CD4-positive, alpha-beta T cell treated with Interleukin-1 beta for 1 hour (primary cell): ENCODE measurements at places on chromosomes 2 and 18.

DNA sequence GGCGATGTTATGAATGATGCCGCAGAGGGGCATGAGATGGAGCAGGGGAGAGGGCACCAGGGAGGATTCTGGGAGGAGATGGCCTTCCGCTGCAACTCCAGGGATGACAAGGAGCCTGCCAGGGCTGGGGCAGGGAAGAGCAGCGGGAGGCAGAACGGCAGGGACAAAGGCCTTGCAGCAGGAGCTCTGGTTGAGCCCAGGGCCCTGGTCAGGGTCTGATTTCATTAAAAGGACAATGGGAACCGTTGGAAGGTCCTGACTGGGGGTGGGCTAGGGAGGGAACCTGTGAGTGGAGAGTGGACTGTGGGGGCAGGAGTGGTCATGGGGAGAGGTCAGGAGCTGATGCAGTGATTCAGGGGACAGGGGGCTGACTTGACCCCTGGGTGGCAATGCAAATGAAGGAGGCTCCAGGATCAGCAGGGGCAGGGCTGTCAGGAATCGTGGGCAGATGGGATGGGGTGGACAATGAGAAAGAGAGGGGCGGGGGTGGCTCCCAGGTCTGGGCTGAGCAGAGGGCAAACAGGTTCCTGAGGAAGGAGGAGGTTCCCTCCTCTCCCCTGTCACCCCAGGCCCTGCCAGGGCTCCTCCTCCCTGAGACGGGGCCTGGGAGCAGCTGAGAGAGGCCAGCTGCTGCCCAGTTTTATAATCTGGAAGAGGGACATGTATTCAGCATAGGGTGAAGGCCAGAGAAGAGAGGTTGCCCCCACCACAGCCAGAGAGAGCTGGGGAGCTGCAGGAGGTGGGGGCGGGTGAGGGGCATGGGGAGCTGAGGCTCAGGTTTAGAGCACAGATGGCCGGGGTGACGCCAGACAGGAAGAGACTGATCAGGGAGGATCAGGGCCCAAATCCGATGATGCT lies 7.3 kb upstream of the DUSP2 start:
- no peak for DNase-seq

GRCh38 chr2:64196963-64197362 lies 52.7 kb upstream of the PELI1 start:
- DNase-seq = no peak

DNA sequence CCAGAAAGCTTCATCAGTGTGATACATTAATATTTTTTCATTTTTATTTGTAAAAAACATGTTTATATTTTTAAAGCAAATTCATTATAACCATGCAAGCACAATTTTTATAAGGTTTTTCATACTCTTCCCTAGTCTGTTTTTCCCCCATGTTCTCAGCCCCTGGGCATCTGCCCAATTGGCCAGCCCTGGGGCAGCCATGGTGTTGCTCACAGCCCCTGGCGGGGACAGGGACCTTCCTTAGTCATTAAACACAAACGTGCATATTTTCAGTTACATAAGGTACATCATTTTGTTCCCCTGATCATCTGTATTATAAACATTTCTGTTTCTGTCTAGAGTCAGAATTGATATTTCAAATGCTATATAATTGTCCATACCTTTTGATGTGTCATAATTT lies 150.0 kb downstream of the ESCO1 start:
- DNase-seq = no peak

GRCh38 chr2:138209009-138209408 lies 244.7 kb downstream of the HNMT start:
- no peak for DNase-seq

DNA sequence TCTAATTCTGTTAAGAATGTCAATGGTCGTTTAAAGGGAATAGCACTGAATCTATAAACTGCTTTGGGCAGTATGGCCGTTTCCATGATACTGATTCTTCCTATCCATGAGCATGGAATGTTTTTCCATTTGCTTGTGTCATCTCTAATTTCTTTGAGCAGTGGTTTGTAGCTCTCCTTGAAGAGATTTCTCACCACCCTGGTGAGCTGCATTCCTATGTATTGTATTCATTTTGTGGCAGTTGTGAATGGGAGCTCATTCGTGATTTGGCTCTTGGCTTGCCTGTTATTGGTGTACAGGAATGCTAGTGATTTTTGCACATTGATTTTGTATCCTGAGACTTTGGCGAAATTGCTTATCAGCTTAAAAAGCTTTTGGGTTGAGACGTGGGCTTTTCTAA lies 38.3 kb upstream of the WDR75 start:
- DNase-seq = no peak

GRCh38 chr2:14451312-14451711 lies 181.2 kb upstream of the LRATD1 start:
- DNase-seq = no peak

GRCh38 chr2:140842110-140842509 lies 1288.7 kb downstream of the LRP1B start:
- no peak for DNase-seq

DNA sequence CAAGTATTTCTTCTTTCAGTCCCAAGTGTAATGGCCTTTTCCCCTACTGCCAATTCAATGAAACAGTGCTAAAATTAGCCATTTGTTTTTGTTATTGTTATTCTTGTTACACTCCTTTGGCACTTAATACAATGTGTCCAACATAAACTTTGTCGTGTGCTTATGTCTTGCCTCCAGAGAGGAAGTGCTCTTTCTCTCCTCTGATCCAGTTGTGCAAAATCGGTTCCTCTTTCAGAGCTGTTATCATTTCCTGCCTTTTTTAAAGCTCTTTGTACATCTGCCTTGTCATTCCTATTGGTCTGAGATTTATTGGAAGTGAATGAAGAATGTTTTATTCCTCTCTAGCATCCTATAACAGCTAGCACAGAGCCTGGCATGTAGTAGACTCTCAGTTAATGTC lies 623.2 kb upstream of the ID2 start:
- no peak for DNase-seq

- DNase-seq = no peak
These were observed 22.3 kb upstream of the ITM2C start for GRCh38 chr2:230842473-230842872.

- no peak for DNase-seq
These were observed 98.0 kb downstream of the MARCHF4 start for GRCh38 chr2:216274194-216274840.

- DNase-seq = no peak
These were observed 294.9 kb upstream of the ATP5MC3 start for GRCh38 chr2:175476374-175476773.

DNA sequence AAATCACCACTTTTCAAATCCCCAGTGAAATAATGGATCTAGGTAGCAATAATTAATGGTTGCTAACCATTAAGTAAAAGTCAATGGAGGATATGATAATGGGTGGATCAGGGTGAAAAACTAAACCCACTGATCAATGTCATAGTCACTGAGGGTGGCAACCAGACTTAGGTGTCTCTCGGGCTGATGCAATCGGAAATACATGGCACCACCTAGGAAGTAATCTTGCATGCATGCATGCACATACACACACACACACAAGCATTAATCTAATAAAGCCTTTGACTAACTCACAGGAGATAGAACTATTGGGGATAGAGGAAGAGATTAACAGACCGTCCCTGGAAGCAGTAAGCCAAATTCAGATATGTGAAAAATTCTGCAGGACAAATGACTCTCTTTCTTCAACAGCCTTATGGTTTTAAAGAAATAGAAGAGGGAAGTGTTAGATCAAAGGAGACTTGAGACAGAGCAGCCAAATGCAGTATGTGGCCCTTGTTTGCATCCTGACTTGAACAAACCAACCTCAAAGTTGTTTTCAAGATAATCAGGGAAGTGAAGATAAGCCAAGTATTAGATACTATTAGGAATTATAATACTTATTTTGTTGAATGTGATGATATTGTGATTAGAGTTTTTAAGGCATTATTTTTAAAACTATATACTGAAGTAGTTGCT lies 186.0 kb upstream of the RMP24 start:
- no peak for DNase-seq

DNA sequence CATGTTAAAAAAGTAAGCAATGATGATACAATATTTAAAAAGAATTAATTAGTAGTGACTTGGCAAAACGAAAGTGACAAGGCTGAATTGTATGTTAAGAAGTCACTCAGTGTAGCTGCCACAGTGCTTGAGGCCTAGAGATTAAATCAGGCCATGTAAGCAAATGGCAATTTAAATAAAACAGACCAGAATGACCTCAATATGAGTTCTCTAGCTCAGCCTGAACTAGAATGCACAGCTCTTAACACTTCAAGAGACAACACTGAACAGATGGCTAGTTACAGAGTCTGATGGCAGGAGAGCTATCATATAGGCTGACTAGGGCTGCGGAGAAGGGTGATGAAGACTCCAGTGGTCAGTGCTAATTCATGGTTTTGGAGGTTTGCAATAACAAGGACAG lies 117.9 kb upstream of the ZBTB14 start:
- DNase-seq = no peak

- no peak for DNase-seq
These were observed 94.0 kb downstream of the LAMA1 start for GRCh38 chr18:7023581-7023980.

GRCh38 chr2:144455987-144456386 lies 63.9 kb downstream of the ZEB2 start:
- DNase-seq = no peak

- DNase-seq = no peak
These were observed 337.8 kb downstream of the CDH2 start for GRCh38 chr18:27839141-27839540.

- no peak for DNase-seq
These were observed 1588.5 kb upstream of the PIK3C3 start for GRCh38 chr18:40366521-40366920.

DNA sequence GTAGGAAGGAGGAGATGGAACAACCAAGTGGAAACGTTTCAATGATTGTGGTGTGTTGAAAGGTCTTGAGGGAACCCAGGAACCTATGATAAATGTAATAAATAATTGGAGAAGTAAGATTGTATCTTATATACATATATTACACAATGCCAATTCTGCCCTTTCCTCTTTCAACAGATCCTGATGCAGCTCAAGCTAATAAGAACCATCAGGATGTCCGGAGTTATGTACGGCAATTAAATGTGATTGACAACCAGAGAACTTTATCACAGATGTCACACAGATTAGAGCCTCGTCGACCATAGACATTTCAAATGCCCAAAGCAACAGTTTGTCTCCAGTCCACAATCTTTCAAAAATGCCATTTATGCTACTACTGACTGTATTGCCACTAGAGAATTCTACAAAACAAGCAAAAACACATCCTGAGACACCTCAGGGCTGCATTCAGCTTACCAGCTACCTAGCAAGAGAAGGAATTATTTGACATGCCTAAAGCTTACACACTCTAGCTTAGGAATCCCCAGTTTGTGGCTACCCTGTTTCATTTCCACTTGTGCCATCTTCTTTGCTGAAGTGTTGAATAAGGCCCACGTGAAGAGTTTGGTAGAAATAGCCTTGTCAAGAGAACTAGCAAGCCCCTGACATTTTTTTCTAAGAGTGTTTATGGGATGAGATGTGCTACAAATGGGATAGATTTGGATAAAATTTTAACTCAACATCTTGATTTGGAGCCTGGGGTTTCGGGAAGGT lies 24.0 kb upstream of the MAP3K20 start:
- DNase-seq = no peak

DNA sequence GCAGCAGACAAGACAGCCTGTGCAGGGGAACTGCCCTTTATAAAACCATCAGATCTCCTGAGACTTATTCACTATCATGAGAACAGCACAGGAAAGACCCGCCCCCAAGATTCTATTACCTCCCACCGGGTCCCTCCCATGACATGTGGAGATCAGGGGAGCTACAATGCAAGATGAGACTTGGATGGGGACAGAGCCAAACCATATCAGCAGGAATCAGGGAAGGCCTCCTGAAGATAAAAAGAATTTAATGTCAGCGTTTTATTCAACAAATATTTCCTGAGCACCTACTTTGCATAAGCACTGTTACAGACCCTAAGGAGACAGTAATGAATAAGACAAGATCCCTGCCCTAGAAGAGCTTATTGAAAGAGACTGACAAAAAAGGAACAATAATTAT lies 105.0 kb downstream of the AP1S3 start:
- DNase-seq = no peak

DNA sequence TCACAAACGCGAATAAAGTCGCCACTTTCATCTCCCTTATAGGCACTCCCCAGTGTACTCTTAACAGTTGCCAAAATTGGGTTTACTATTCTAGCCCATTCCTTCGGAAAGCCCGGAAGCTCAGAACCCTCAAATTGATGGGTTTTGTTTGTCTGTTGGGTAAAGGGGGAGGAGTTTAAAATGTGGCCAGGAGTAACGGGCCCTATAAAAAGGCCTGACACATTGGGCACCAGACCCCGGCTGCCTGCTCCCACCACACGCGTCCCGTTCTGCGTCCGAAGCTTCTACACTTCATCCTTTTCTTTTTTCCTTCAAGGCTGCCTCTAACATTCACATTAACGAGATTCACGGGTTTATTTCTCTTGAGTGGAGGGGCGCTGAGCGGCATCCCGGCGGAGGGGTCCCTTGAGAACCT lies 837 bp downstream of the NHEJ1 start:
- DNase-seq = no peak

GRCh38 chr2:221970389-221970788 lies 328.4 kb downstream of the PAX3 start:
- no peak for DNase-seq

- no peak for DNase-seq
These were observed 13.2 kb upstream of the SULT1C3 start for GRCh38 chr2:108226564-108226963.

- DNase-seq = no peak
These were observed 43.3 kb downstream of the CACNB4 start for GRCh38 chr2:152055366-152056108.

GRCh38 chr2:37324786-37325624 lies at the start of gene PRKD3:
PRKD3 (minus strand) TSS chr2:37324833; CDS start chr2:37316524, 8,309 bp downstream.
- peak; percentile 65 for DNase-seq
